ENCODE measurements at places on chromosomes 16 and 17. TPM values are rescaled to one million over a fixed set of nuclear protein-coding genes. Genes with fewer than 3 reads are reported as not detected.

The CTRB1 gene
- not detected for total RNA-seq

The RASD1 gene
- 0.48 TPM for total RNA-seq

The TEX14 gene
- 0.09 TPM for total RNA-seq

The CDH5 gene
- total RNA-seq: not detected

The CBLN1 gene
- total RNA-seq: 0.11 TPM

The KRT33A gene
- not detected for total RNA-seq

The SLC52A1 gene
- not detected for total RNA-seq

The TMC5 gene
- 0.11 TPM for total RNA-seq

The SHBG gene
- 1.4 TPM for total RNA-seq

The FOXN1 gene
- total RNA-seq: not detected

The COPZ2 gene
- total RNA-seq: 25.1 TPM

The CD300LB gene
- not detected for total RNA-seq

The MYH2 gene
- total RNA-seq: 0.02 TPM

The NGFR gene
- 0.64 TPM for total RNA-seq

The NETO2 gene
- total RNA-seq: 17.1 TPM

The BCO1 gene
- not detected for total RNA-seq

The AIPL1 gene
- not detected for total RNA-seq

The KRT16 gene
- total RNA-seq: 1.3 TPM

The SLC16A13 gene
- 6.7 TPM for total RNA-seq

The ATP1B2 gene
- 0.89 TPM for total RNA-seq

The SERPINF2 gene
- total RNA-seq: 0.29 TPM

The HNF1B gene
- total RNA-seq: 15.6 TPM

The JPH3 gene
- total RNA-seq: 9.3 TPM

The PRAC1 gene
- not detected for total RNA-seq

The KRTAP9-2 gene
- total RNA-seq: not detected

Data from astrocyte (in vitro differentiated cells and primary cell).